A549 treated with dexamethasone at 1 μM for 4 hours (cell line): ENCODE measurements at places on chromosomes 1 and 21. TPM values are rescaled to one million over a fixed set of nuclear protein-coding genes. Genes with fewer than 3 reads are reported as not detected.

Gene TNFRSF25
- 1.6 to 4.5 TPM (median 3.2 TPM) in 5 replicates for total RNA-seq

Gene DENND2D
- 1.0 to 1.3 TPM (median 1.1 TPM) in 5 replicates for total RNA-seq

Gene NECTIN4
- 1.6 to 3.5 TPM (median 2.2 TPM) in 5 replicates for total RNA-seq

Gene SAMD11
- total RNA-seq = 14.2 to 22.6 TPM (median 19.7 TPM) in 5 replicates

Gene FMO4
- total RNA-seq = 0.24 to 0.89 TPM (median 0.51 TPM) in 5 replicates
